Liver (tissue), 10 donors: ENCODE measurements at places on chromosomes 6 and 20.

DNA sequence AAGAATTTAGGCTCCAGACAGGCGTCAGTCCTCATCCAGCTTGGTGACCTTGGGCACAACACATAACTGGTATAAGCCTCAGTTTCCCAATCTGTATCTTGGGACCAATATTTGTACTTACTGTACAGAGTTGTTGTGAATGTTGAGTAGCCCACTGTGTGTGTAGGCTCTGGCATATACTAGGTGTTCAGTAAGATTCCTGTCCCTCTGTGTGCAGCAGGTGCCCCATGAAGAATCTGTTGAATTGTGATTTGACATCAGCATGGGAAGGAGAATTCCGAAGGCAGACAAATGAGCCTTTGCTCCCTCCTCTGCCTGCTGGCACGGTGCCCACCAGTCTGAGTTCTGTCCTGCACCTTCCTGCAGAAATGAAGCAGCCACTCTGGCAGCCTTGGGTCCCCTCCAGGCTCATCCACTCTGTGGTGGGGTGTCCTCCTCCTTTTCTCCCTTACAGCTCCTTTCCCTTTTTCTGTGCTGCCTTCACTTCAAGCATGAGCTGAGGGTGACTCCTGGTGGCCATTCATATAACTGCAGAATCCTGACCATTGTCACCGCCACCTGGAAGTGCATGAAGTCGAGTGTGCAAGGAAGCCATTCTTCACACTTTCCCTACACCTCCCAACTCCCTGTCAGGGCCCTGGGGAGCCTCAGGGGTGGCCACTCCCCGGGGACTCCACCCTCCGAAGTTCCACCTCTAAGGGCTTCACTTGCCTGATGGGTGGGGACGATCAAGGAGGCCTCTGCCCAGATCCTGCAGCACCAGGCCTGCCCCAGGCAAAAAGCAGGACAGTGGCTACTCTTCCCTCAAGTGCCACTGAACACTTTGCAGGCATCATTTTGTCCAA is 48.2 kb downstream of the MRPL14 start:
- no peaks in the 10 kb centered on the region for H3K36me3 ChIP-seq
- H3K4me1 ChIP-seq = peaks cover 6% of the 10 kb centered on the region
- no peak overlapping the region for H3K27ac ChIP-seq
- DNase-seq = peak; percentile 81

- peak overlapping the region; percentile 25 for H3K27ac ChIP-seq
- H3K36me3 ChIP-seq = no peaks in the 10 kb centered on the region
- H3K27me3 ChIP-seq = no peaks in the 10 kb centered on the region
Observed at GRCh38 chr20:57582432-57583288, 21.8 kb downstream of the PCK1 start.

GRCh38 chr20:17722493-17723300 is 22.9 kb downstream of the BANF2 start:
- no peaks in the 10 kb centered on the region for H3K27me3 ChIP-seq
- H3K27ac ChIP-seq = no peak overlapping the region
- H3K4me1 ChIP-seq = no peaks in the 10 kb centered on the region
- DNase-seq = no peak
- no peak overlapping the region for H3K4me3 ChIP-seq

GRCh38 chr20:10178727-10179313 is 39.8 kb upstream of the SNAP25 start:
- H3K27ac ChIP-seq = no peak overlapping the region
- DNase-seq = no peak

DNA sequence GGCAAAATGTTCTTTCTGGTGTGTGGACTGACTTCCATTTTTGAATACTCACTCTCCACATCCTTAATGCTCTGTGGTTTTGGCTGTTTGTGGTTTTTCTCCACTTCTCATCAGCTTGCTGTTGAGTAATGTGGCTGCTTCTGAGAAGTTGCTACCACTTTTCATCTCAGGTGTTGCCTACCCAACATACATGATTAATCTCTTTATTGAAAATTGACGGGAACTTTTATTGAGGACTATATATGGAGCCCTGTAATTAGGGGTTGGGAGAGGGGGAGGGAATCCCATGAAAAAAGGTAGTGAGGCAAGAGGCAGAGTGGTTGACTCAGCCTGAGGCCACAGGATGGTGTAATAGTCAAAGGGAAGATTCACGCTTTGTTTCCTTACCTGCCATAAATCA is 17.6 kb downstream of the IL22RA2 start:
- no peak overlapping the region for H3K27ac ChIP-seq
- no peaks in the 10 kb centered on the region for H3K4me1 ChIP-seq
- H3K36me3 ChIP-seq = no peaks in the 10 kb centered on the region
- H3K4me3 ChIP-seq = no peak overlapping the region

DNA sequence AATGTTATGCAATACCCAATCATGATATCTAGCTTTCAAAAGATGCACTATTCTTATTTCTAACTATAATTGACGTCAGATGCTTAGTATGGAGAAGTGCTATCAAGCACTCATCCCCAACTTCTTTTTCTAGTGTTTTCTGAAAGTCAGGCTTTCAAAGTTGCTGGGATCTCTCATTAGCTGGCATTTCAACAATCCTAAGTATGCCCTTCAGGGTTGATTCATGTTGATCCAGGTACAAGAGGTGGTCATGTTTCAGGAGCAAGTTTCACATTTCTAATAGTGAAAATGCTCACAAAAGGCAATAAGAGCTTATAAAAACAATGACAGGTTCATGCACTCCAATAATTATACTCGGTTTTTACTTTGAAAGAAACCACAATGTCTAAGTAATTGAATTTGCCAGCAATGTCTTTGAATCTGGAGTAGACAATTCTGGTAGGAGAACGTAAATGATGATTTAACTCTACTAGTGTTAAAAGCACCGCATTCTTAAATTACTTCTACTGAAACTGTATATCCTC is 193.7 kb upstream of the KHDRBS2 start:
- no peak for DNase-seq
- no peaks in the 10 kb centered on the region for H3K36me3 ChIP-seq
- H3K27me3 ChIP-seq = no peaks in the 10 kb centered on the region

DNA sequence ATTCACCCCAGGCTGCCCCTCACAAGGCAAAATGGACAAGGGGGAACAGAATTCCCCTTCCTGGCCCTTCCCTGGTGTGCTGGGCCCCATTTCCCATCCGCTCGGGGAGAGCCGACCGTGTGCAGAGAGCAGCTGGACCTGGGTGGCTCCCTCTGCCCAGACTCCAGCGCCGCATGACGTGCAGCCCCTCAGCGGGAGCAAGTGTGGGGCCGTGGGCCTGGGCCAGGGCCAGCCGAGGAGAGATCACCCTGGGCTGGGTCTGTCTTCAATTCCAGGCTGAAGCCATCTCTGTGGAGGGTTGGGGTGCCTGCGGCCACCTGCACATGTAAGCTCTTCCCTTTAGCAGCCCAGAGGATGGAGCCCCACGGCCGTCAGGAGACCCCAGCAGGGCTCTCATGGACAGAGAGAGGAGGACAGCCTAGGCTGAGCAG is 241.8 kb downstream of the TTLL2 start:
- H3K27ac ChIP-seq = no peak overlapping the region
- H3K4me3 ChIP-seq = no peak overlapping the region
- H3K4me1 ChIP-seq = peaks cover 3% of the 10 kb centered on the region
- peak; percentile 20 for DNase-seq

DNA sequence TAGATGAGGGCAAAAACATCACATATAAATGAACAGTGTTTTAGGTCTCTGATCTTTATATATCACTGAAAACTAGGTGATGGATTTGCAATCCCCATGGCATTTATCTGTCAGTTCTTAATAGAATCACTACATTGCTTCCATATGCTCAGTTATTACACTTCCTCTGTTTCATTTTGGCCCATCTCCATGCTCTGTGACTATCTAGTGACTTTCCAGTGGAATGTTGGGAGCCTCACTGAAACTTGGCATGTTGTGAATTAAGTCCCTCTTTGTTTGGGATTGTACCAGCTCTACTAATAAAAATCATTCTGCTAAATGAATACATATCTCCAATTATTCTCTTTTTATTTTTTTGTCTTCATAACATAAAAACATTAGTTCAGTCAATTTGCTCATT is 226.1 kb upstream of the CEP162 start:
- H3K27me3 ChIP-seq = no peaks in the 10 kb centered on the region
- H3K4me1 ChIP-seq = peaks cover 2% of the 10 kb centered on the region
- no peaks in the 10 kb centered on the region for H3K36me3 ChIP-seq
- no peak overlapping the region for H3K27ac ChIP-seq
- DNase-seq = no peak

GRCh38 chr6:107871976-107872375 is 47.9 kb upstream of the SCML4 start:
- H3K4me3 ChIP-seq = no peak overlapping the region
- H3K4me1 ChIP-seq = no peaks in the 10 kb centered on the region
- H3K36me3 ChIP-seq = peaks cover 40% of the 10 kb centered on the region
- no peak for DNase-seq
- no peak overlapping the region for H3K27ac ChIP-seq
- H3K27me3 ChIP-seq = no peaks in the 10 kb centered on the region

- H3K36me3 ChIP-seq = no peaks in the 10 kb centered on the region
- DNase-seq = no peak
- H3K4me3 ChIP-seq = no peak overlapping the region
- H3K4me1 ChIP-seq = no peaks in the 10 kb centered on the region
- no peaks in the 10 kb centered on the region for H3K27me3 ChIP-seq
Observed at GRCh38 chr20:56859801-56860261, 230.7 kb downstream of the TFAP2C start.

GRCh38 chr20:58058421-58059259 is 169.8 kb downstream of the ANKRD60 start:
- H3K36me3 ChIP-seq = no peaks in the 10 kb centered on the region
- H3K4me3 ChIP-seq = no peak overlapping the region
- no peaks in the 10 kb centered on the region for H3K27me3 ChIP-seq

- no peak overlapping the region for H3K4me3 ChIP-seq
- no peaks in the 10 kb centered on the region for H3K27me3 ChIP-seq
- no peak overlapping the region for H3K27ac ChIP-seq
Observed at GRCh38 chr6:16418151-16418550, 179.8 kb downstream of the GMPR start.

- H3K27me3 ChIP-seq = no peaks in the 10 kb centered on the region
- no peak overlapping the region for H3K4me3 ChIP-seq
- H3K4me1 ChIP-seq = no peaks in the 10 kb centered on the region
- no peak overlapping the region for H3K27ac ChIP-seq
Observed at GRCh38 chr20:12372557-12372956, 454.9 kb downstream of the BTBD3 start.

DNA sequence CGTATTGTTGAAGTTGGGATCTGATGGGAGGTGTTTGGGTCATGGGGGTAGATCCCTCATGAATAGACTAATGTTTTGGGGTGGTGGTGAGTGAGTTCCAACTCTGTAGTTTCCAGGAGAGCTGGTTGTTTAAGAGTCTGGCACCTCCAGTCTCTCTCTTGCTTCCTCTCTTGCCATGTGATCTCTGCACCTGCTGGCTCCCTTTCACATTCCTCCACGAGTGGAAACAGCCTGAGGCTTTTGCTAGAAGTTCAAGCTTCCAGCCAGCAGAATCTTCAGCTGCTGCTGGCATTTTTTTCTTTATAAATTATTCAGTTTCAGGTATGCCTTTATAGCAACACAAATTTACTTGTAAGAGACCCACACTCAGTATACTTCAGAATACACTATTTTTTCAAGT is 1021.6 kb downstream of the EYS start:
- H3K27ac ChIP-seq = no peak overlapping the region
- no peak overlapping the region for H3K4me3 ChIP-seq
- DNase-seq = no peak

DNA sequence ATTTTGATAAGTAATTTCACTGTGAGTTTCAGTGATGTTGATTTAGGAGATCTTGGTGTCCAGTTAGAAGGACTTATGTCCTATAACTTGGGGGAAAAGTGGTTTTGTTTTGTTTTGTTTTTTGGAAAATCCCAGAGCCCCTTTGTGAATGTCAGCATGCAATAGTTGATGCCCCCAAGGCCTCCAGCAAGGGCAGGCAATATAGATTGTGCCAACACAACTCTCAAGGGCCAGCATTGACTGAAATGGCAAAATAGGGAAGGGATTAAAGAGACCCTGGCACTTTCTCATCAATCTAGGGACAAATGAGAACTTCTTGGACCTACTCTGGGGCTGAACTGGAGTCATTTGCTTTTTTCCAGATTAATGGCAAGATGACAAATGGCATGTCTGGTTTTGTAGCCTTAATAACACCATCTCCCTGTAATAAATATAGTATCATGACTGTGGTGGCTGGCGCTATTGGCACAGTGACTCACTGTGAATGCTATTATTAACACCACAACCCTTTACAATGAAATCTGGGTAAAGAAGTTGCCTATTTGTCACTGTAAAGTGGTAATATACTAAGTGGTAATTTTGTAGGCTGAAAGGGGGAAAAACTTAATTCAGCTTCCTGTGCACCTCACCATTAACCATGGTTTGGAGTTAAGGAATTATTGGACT is 51.8 kb downstream of the ABRACL start:
- no peak for DNase-seq
- H3K27me3 ChIP-seq = no peaks in the 10 kb centered on the region
- H3K36me3 ChIP-seq = no peaks in the 10 kb centered on the region
- no peak overlapping the region for H3K4me3 ChIP-seq
- no peak overlapping the region for H3K27ac ChIP-seq

GRCh38 chr6:92522589-92522988 is 896.8 kb downstream of the EPHA7 start:
- no peak for DNase-seq
- no peaks in the 10 kb centered on the region for H3K36me3 ChIP-seq
- H3K27ac ChIP-seq = no peak overlapping the region
- no peak overlapping the region for H3K4me3 ChIP-seq

GRCh38 chr6:124441450-124441849 is 520.8 kb upstream of the RNF217 start:
- no peaks in the 10 kb centered on the region for H3K27me3 ChIP-seq
- H3K36me3 ChIP-seq = no peaks in the 10 kb centered on the region
- no peak for DNase-seq
- H3K4me3 ChIP-seq = no peak overlapping the region
- no peak overlapping the region for H3K27ac ChIP-seq

GRCh38 chr6:90350689-90351554 is 54.3 kb upstream of the BACH2 start:
- H3K4me1 ChIP-seq = peaks cover 6% of the 10 kb centered on the region
- no peak overlapping the region for H3K27ac ChIP-seq
- no peak for DNase-seq
- H3K4me3 ChIP-seq = no peak overlapping the region
- no peaks in the 10 kb centered on the region for H3K36me3 ChIP-seq
- no peaks in the 10 kb centered on the region for H3K27me3 ChIP-seq

- peak overlapping the region; percentile 73 for H3K27ac ChIP-seq
- peak overlapping the region; percentile 95 for H3K4me3 ChIP-seq
- H3K36me3 ChIP-seq = no peaks in the 10 kb centered on the region
- DNase-seq = peak; percentile 89
- H3K27me3 ChIP-seq = no peaks in the 10 kb centered on the region
Observed at GRCh38 chr6:27864906-27865849, 47.0 kb downstream of the OR2B2 start.

DNA sequence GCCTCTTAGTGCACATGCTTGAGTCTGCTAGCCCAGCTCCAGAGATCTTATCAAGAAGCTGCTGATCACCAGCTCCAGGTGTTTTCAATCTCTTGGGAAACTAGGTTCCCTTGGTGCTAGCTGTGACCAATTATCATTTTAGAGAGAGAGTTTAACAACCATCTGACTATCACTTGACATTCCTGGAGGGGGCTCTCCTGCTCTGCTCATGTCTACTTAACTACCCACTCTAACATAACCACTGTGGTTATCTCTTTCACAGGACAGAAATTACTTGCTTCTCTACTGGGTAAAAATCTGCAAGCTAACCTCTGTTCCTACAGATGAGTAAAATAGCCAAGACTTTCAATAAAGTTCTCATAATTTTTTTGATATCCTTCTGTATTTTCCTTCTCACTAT is 823.4 kb upstream of the GJE1 start:
- no peak for DNase-seq
- no peaks in the 10 kb centered on the region for H3K36me3 ChIP-seq
- H3K4me3 ChIP-seq = no peak overlapping the region
- H3K27ac ChIP-seq = no peak overlapping the region
- no peaks in the 10 kb centered on the region for H3K27me3 ChIP-seq
